ENCODE measurements at places on chromosomes 1 and 21.

DNA sequence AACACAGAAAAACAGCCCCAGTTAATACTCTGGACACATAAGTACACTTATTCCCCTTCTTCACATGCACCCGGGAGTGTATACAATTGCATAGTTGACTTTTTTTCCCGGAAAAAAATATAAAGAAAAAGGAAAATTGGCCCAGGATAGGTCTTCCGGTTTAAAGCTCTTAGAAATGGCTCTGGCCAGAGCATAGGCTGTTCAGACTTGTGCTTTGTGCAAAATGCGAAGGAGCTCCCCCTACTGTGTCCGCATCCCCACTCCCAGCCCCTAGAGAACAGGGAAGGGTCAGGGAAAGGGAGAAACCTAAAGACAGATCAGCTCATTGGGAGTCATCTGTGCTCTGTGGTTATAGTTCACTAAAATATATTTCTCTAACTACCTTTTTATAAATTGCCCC lies 5.5 kb upstream of the MTMR11 start:
- no peak overlapping the region for H3K27ac ChIP-seq
- peaks cover 15% of the 10 kb centered on the region for H3K36me3 ChIP-seq
- no peak overlapping the region for H3K4me3 ChIP-seq
- H3K4me1 ChIP-seq, result peaks cover 30% of the 10 kb centered on the region

DNA sequence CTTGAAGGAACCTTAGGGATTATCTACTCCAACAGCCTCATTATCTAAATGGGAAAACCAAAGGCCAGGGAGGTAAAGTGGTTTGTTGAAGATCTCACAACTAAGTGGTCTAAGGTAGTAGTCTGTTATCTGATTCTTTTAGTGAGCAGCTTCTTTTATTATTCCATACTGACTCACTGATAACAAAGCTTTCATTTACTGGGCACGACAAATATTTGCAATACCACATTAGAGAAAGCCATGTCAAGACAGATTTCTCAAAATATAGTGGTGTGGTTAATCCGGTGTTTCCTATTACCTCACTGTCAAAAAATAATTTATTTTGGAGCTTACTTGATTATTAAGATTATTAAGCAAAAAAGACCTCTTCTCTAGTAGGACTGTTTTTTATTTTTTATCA lies 369.1 kb downstream of the S1PR1 start:
- H3K27ac ChIP-seq, result no peak overlapping the region
- peaks cover 6% of the 10 kb centered on the region for H3K27me3 ChIP-seq
- H3K36me3 ChIP-seq, result no peaks in the 10 kb centered on the region
- no peaks in the 10 kb centered on the region for H3K4me1 ChIP-seq
- no peak for DNase-seq

DNA sequence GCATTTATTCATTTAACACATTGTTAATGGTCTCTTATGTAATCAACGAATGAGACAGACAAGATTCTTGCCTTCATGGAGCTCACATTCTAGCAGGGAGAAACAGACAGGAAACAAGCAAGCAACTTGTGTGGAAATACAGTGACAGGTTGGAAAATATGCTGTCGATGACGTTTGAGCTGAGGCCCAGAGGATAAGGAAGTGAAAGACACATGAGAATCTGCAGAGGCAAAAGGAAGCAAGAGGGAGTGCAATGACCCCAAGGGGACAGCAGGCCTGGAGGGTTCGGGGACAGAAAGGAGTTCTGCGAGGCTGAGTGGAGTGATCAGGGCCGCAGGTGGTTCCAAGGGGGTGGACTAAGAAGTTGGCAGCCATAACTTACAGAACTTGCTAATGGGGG lies 60.6 kb upstream of the AKT3 start:
- no peak overlapping the region for H3K4me3 ChIP-seq
- H3K4me1 ChIP-seq, result no peaks in the 10 kb centered on the region
- peaks cover 15% of the 10 kb centered on the region for H3K27me3 ChIP-seq
- H3K36me3 ChIP-seq, result no peaks in the 10 kb centered on the region
- no peak for DNase-seq
- H3K27ac ChIP-seq, result no peak overlapping the region

- H3K4me3 ChIP-seq, result no peak overlapping the region
- peaks cover 3% of the 10 kb centered on the region for H3K36me3 ChIP-seq
- no peak overlapping the region for H3K27ac ChIP-seq
- peak; percentile 87 for DNase-seq
- peaks cover 4% of the 10 kb centered on the region for H3K27me3 ChIP-seq
Measured at GRCh38 chr21:42258150-42258884, 39.4 kb downstream of the ABCG1 start.

DNA sequence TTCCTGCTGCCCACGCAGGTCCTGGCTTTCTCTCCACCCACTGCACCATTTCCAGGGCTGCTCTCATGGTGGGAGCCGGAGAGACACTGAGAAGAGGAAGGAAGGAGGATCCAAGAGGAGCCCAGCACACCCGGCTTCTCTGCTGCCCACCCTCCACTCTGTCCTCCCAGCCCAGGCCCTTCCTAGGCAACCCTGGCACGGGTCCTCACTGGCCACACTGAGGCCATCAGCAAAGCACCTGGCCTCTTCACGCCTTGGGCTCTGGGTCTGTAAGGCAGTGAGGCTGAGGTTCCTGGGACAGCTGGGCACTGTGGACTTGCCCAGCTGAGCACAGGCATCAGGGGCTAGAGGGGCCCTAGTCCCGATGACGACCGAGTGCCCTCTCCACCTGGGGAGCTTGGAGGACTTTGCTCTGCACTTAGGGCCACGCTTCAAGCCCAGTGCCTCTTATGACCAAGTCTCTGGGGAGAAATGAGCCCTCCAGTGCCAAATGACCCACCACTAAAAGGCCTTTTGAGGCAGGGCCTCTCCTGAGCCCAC lies 43.1 kb downstream of the PDE9A start:
- H3K27ac ChIP-seq, result no peak overlapping the region
- no peak overlapping the region for H3K4me3 ChIP-seq
- no peaks in the 10 kb centered on the region for H3K27me3 ChIP-seq
- no peaks in the 10 kb centered on the region for H3K4me1 ChIP-seq
- no peaks in the 10 kb centered on the region for H3K36me3 ChIP-seq

GRCh38 chr1:32619701-32620485 lies 30.5 kb downstream of the ZBTB8OS start:
- no peak overlapping the region for H3K4me3 ChIP-seq
- no peak for DNase-seq
- peaks cover 21% of the 10 kb centered on the region for H3K4me1 ChIP-seq
- no peaks in the 10 kb centered on the region for H3K27me3 ChIP-seq
- H3K36me3 ChIP-seq, result peaks cover 24% of the 10 kb centered on the region

DNA sequence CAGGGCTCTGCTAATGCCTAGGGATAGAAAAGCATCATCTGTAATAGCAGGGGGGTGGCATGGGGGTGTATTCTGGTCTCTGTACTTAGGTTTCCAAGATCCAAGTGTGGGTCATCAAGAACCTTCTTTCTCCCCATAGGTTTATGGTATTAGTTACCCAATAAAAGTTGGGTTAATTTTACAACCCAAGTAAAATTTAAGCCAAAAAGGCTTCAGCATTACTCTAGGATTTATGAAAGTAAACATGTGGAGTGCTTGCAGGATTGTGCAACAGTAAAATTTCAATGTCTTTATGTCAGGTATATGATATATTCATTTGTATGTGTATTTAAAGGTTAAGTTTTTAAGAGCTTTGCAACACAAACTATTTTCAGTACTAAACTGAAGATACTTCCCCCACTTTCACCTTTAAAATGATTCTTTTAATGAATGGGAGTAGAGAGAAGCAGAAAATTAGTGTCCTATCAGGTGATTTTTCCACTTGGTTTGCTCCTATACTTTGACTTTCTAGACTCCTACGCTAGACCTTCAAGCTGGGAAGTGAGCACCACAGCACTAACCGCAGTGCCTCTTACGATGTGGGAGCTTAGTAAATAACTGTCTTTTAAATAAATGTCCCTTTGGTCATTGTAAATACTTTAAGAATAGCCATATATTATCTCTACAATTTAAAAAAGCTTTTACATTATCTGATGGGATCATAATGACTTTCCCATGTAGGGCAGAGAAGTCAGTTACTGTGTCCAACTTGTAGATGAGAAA lies 67.8 kb upstream of the UBE2U start:
- no peak overlapping the region for H3K4me3 ChIP-seq
- no peak overlapping the region for H3K27ac ChIP-seq
- H3K4me1 ChIP-seq, result no peaks in the 10 kb centered on the region
- no peak for DNase-seq

GRCh38 chr1:18581420-18581880 lies 49.2 kb upstream of the PAX7 start:
- peak; percentile 61 for DNase-seq
- no peak overlapping the region for H3K4me3 ChIP-seq
- no peaks in the 10 kb centered on the region for H3K4me1 ChIP-seq
- H3K36me3 ChIP-seq, result no peaks in the 10 kb centered on the region
- H3K27ac ChIP-seq, result no peak overlapping the region
- H3K27me3 ChIP-seq, result peaks cover 19% of the 10 kb centered on the region

- no peaks in the 10 kb centered on the region for H3K27me3 ChIP-seq
- no peak for DNase-seq
- no peak overlapping the region for H3K4me3 ChIP-seq
- H3K36me3 ChIP-seq, result no peaks in the 10 kb centered on the region
- no peaks in the 10 kb centered on the region for H3K4me1 ChIP-seq
- no peak overlapping the region for H3K27ac ChIP-seq
Measured at GRCh38 chr21:24223624-24224023, 1383.7 kb downstream of the MRPL39 start.
